ENCODE measurements at places on chromosomes 1 and 21.

GRCh38 chr1:40652979-40653378, 12.5 kb downstream of the RIMS3 start:
- no peak for DNase-seq

DNA sequence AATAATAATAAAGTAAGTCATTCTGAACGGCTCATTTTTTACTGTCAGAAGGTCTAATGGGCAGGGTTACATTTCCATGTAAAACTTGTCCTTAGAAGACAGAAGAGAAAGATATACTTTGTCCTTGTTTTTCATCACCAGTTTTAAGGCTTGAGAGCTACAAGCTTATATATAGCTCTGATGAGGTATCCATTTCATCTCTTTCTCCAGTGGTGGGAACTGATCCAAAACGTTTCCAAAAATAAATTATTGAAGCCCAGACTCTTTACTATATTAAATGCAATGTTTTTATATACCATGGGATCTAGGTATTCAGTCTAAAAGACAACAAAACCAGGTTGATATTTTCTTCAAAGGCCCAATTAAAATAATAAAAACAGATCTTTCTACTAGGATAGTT, 8.7 kb downstream of the B3GALNT2 start:
- DNase-seq, result no peak

DNA sequence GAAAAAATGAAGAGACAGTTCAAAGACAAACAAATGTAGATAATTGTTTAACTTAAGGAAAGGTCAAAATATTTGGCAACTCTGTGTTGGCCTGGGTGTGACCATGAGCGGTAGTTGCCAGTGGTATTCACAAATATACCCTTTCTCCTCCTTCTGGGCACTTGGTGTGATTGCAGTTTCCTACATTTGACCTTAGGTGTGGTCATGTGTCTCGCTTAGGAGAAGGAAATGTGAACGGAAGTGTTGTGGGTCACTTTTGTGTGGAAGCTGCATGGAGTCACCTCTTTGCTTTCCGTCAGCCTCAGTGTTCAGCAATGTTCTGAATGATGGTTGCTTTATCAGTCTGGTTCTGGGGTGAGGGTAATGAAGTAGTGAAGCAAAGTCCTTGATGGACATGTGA, 3.4 kb upstream of the PCSK9 start:
- DNase-seq, result no peak

DNA sequence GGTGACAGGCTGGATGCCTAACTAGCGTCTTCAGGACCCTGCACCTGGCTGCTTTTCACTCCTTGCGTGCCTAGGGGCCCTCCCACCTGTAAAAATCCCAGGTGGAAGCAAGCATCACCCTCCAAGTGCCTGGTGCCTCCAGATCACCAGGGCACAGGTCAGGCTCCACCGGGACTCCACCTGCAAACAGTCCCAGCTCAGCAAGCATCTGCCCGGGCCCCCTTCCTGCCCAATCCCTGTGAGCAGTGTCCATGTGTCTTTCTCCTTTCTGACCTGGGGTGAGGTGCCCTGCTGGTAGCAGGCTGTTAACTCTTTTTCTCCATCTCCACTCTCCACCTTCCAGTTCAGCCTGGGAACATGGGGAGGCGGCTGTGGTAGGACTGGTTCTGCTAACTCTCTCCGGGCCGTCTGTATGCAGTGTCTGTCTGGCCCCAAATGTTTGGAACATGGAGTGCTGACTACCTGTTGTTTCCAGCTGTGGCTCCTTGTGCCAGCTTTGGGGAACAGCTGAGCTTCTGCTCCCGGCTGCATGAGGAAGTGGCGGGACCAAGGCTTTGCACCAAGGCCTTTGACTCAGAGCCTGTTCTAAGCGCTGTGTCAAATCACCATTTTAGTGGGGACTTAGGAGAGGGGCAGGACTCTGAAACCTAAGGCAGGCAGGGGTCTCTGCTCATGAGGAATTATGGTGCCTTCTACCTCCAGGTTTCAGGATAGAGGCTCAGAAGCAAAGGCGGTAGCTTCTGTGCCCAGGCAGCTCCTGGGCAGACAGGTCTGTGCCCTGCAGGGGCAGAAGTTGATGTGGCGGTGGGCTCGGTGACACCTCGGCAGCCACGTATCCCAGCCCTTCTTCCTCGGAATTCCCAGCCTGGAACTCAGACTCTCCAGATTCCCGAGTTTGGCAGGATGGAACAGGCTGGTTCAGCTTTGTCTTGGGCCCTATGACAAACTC, 5.5 kb downstream of the GPR137B start:
- DNase-seq, result no peak

- DNase-seq, result peak; percentile 19
These were observed 5.6 kb downstream of the C1orf53 start for GRCh38 chr1:197907846-197908616.

DNA sequence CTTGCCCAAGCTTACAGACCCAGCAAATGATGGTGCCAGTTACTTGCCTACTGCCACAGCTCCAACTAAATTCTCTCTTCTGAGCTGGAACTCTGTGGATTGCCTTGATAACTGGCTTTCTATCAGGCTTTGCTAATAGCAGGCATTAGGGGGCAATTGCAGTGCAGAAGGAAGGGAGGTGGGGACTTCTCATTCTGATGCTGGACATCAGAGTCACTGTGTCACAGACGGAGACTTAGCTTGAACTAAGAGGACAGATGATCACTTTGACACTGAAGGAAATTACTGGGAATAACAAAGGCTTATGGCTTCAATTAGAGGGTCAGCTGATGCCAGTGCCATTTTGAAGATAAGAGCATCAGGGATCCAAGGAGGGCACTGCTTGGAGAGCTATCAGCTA, 114.5 kb downstream of the DDX20 start:
- DNase-seq, result no peak

GRCh38 chr1:14300991-14301703, 297.3 kb upstream of the KAZN start:
- DNase-seq, result no peak

DNA sequence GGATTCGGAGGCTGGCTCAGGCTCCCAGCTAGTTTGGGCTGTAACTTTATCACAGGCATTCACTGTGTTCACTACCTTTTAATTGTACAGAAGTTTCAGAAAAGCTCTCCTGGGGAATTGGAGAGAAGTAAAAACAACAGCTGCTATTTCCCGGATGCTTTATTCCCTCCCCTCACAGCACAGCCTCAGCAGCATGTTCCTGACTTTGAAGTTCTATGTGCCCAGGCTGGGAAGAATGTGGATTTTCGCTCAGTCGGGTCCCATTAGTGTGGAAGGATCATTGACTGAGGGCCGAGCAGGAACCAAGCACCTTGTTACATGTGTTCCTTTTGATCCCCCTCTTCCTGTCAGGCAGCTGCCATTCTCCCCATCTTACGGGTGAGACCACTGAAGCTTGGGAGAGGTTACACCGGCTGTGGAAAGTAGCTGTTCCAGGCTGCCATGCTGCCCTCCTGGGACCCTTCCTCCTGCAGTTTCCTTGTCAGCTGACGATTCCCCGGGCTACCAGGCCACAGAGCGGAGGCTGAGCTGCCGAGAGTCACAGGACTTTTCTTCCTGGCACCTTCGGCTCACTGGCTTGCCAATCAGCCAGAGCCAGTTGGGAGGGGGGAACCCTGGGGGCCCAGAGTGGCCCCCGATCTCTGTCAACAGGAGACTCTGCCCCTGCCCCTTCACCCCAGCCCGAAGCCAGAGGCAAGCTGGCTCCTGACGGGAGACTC, 223.1 kb upstream of the TMEM51 start:
- no peak for DNase-seq

- DNase-seq, result no peak
These were observed 19.1 kb upstream of the LRRC3 start for GRCh38 chr21:44436111-44436611.

- DNase-seq, result no peak
These were observed 2.4 kb upstream of the NAV1 start for GRCh38 chr1:201536558-201536957.

DNA sequence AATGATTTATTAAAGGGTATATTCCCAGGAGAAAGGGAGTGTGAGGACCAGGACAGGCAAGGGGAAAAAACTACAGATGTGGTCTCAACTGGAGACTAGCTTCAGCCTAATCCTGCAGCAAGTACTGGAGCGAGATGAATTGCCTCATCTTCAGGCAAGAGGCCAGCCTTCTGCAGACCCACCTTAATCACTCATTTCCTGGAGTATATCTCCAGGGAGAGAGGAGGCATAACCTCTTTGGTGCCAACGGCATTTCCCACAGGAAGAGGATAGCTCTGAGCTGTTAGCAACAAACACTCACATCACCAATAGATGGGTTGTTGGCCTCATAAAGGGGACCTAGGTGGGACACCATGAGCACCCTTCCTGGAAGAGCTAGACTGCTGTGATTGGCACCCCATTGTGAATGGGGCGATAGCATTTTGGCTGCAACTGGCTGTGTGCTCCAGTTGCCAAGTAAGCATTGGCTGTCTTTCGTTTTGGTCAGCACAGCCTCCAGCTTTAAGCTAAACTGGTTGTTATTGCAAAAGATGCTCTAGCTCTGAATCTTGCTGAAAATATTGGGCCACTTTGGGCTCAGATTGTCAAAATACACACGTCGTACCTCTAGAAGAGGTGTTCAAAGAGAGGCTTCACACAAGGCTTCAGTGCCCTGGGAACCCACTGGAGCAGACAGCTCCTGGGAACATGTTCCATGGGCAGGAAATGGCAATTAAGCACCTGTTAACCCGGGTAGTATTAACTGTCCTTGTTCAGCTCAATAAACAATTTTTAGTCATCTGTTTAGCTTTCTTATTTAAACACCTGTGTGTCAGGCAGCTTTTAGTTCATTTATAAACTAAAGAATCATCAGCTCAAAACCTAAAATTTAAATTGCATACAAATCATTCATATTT, 314.8 kb upstream of the C1orf87 start:
- DNase-seq, result no peak

GRCh38 chr1:54267815-54268761, 68.1 kb downstream of the MRPL37 start:
- no peak for DNase-seq

DNA sequence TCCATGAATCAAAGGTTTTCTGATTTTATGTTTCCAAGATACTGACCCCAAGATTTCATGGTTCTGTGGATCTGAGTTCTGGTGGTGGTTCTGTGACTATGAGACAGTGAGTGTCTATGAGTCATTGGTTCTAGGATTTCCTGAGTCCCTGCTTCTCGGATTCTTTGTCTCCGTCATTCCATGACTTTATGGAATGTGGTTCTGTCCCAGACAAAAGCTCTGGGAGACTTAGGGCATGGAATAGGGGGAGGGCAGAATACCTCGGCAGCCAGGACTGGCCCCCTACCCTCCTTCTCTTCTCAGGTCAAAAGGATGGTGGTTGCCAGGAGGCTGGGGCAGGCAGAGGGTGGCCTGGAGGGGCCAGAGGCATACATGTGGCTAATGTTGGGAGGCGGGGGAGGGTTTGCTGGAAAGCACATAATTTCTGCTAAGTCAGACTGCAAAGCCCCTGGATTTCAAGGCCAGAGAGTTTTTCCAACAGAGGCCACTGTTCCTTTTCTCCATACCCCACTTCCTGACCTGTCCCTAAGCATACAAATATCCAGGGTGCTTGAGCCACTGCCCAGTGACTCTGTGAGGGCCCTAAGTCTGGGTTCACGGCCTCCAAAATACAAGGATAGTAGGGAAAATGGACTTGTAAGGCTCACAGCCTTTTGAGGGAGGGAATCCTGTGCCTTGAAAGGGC, 17.2 kb downstream of the CDCP2 start:
- no peak for DNase-seq

DNA sequence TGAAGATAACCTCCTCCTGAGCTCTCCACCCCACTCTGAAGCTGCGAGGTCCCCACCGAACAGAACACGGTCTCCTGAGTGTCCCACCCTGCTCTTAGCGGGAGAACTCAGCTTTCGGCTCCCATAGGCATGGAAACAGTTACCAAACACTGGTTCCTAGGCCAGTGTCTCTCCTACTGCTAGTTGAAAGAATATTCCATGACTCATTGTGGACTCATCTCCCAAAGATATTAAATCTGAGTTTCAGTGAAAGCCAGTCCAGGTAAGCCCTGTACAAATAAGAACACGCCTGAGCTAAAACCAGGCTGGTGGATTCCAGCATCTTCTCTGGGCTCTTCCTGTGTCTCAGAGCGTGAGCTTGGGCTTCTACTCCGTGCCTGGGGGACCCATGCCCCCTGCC, 107.5 kb upstream of the CLDN14 start:
- no peak for DNase-seq

- no peak for DNase-seq
These were observed 7.6 kb downstream of the SIPA1L2 start for GRCh38 chr1:232622378-232622777.

DNA sequence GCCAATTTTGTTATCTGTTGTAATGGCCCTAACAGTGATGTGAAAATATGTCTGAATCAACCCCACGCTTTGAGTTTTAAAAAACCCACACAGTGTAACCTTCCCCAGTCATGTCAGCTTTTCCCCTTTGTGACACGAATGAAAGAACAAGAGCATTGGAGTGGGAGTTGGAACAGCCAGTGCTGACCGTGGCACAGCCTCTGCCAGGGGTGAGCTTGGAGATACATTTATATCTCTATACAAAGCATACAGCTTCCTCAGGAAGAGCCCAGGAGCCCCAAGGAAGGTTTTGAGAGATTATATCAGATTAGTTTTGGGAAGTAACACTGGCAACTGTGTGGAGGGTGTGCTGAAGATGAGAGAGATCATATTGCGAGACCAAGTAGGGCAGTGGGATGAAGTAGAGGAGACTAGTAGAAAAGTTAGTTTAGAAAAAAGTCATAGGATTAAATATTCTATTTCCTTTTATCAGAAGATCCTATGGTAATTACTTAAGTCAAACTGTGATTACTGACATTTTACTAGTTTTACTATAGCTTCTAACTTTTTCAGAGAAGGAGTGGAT, 15.9 kb downstream of the LRRC8B start:
- DNase-seq, result no peak

DNA sequence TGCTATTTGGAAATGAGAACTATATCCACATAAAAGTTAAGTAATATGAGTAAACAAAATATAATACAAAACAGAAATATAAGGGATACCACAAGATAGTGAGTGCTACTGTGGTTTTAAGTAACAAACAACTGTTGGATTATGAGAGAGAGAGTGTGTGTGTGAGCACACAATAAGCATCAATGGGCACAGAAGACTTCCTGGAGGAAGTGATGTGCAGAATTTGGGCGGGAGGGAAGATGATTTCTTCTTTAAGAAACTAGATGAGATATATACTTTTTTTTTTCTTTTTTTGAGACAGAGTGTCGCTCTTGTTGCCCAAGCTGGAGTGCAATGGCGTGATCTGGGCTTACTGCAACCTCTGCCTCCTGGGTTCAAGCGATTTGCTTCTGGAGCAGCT, 7.9 kb upstream of the IER5 start:
- no peak for DNase-seq

Data from hematopoietic multipotent progenitor cell (in vitro differentiated cells).